ENCODE measurements at places on chromosomes 5 and 9.

GRCh38 chr5:58149746-58150145, 310.1 kb downstream of the PLK2 start:
- DNase-seq, result no peak

GRCh38 chr9:20236676-20237075, 385.6 kb downstream of the MLLT3 start:
- DNase-seq, result peak; percentile 5

GRCh38 chr5:76590027-76590426, 33.2 kb downstream of the F2RL2 start:
- no peak for DNase-seq

- DNase-seq, result no peak
These were observed 49.4 kb downstream of the SLIT3 start for GRCh38 chr5:169251333-169252084.

GRCh38 chr5:150523472-150524350, 15.8 kb downstream of the NDST1 start:
- peak; percentile 68 for DNase-seq
